Stimulated activated CD8-positive, alpha-beta memory T cell treated with anti-CD3 and anti-CD28 coated beads, Interleukin-4, amount 100 ng/mL, for 1 hour (primary cell): ENCODE measurements at places on chromosomes 3 and 15.

GRCh38 chr15:58501006-58501405 lies 69.2 kb downstream of the LIPC start:
- DNase-seq = no peak

- no peak for DNase-seq
Observed at GRCh38 chr3:126927401-126927750, 55.5 kb upstream of the PLXNA1 start.

DNA sequence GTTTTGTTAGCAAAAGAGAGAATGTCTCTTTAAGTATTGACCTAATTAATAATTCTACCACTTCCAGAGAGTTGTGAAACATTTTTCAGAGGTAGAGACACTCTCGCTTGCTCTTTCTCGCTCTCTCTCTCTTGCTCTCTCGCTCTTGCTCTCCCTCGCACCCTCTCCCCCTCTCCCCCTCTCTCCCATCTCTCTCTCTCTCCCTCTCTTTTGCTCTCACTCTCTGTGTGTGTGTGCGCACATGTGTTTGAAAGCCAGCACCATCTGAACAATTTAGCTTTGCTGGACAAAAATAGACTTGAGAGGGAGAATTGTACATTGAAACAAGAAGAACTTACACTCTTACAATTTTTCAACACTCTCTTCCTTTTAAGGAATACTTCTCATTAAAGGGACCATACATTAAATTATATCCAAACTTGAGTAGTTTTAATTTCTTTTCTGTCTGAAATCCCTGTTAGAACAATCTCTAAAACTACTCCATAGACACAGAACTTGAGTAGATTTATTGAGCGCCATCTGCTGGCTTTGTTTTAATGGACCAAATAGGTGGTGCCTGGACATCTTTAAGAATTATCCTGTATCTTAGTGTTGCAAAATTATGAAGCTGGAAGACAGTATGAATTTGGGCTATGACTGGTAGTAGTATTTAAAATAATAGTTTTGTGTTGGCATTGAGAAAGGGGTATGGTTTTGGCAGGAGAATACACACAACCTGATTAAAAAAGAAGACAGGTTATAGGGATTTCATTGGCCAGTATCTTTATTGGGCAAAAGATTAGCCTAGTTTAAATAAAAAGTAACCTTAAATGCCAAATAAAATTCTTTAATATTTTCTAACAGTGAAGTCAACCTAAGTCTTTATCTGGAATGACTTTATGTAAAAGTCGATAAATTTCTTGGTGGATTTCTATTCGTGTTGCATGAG lies 124.6 kb downstream of the AKAP13 start:
- peak; percentile 10 for DNase-seq

DNA sequence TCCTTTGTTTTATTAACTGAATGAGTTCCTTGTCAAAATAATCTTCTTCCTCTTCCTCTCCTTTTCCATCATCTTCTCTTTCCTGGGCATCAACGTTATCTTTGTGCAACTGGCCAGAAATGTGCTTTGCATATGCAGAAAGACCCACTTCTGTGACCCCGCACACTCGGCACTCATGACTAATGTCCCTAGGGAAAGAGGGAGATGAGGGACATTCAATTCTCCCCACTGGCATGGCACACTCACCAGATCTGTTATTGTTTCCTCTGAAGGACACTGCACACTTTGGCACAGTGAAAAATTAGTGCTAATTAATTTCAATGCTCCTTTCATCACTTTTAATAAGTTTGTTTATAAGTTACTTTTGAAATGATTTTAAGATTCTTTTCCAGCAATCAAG lies 34.0 kb downstream of the ZNF106 start:
- no peak for DNase-seq

- DNase-seq = no peak
Observed at GRCh38 chr15:30985081-30985531, 6.3 kb downstream of the MTMR10 start.

GRCh38 chr15:73987250-73987649 lies 4.8 kb downstream of the STOML1 start:
- DNase-seq = no peak

DNA sequence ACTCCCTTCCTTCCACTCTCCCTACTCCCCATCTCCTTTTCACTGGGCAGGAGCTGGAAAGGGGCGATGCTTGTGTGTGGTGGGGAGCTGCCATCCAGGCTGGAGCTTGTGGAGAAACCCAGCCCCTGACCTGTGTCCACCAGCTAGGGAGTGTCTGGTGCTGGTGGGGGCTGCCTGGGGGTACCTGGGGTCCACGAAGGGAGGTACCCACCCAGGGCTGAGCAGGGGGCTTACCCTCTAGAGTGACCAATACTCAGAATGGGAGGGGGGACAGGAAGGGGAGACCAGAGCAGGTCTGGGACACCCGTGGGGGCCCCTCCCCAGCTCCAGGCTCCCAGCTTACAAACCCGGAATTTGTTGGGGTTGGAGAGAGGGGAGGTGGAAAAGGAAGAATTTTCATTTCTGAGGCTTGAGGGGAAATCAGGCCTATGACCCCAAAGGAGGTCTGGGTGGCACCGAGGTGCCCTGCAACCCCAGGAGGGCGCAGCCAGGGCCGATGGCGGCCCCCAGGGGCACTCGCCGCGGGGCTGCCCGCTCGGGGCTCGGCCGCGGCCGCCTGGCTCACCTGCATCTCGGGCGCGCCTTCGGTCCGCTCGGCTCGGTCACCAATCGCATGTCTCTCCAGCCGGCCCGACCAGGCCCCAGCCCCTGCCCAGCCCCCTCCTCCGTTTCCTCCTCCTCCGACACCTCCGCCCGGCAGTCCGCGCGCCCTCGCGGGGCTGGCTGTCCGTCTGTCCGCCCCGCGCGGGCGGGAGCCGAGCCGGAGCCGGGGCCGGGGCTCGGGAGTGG lies 773 bp downstream of the LINGO1 start:
- DNase-seq = no peak

DNA sequence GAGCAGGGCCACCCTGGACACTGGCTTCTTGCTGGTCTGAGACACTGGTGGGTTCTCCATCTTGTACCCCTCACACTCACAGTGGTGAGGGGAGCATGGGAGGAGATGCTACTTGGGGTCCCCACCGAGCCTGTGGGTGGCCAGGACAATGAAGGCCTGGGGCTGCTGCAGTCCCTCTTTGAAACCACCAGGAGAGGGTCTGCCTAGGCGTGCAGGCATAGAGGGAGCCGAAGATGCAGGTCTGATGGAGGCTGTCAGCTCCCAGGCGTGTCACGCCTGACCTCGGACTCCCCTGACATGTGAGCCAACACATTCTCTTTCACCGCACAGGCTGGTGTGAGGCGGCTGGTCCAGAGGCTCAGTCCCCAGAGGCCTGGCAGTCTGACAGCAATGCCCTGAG lies 39.1 kb downstream of the NIPA2 start:
- DNase-seq = no peak

DNA sequence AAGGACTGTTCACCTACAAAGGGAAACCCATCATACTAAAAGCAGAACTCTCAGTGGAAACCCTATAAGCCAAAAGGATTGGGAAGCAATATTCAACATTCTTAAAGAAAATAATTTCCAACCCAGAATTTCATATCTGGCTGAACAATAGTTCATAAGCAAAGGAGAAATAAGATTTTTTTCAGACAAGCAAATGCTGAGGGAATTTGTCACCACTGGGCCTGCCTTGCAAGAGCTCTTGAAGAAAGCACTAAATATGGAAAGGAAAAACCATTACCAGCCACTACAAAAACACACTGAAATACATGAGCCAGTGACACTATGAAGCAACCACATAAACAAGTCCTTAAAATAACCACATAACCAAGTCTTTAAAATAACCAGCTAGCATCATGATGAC lies 28.9 kb upstream of the DCBLD2 start:
- DNase-seq = no peak

- no peak for DNase-seq
Observed at GRCh38 chr15:93359425-93360131, 270.6 kb upstream of the RGMA start.

DNA sequence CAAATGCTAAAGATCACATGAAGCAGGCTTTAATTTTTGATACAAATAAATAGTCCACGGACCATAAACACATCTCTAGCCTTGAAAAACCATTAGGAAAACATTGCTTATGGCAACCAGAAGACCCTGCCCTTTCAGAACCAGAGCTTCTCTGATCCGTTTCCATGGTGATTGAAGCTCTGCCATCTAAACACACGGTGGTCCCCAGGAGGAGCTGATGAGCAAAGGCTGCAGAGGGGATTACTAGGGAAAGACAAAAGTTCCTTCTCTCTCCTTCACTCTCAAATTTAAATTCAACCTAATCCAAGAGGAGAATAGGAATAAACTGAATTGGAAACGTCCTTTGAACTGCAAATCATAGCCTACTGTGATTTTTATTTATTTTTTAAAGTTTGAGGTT lies 122.0 kb upstream of the ATP10A start:
- DNase-seq = no peak

GRCh38 chr3:14147617-14148016 lies 22.8 kb downstream of the TMEM43 start:
- no peak for DNase-seq

GRCh38 chr15:56759450-56759845 lies 26.1 kb upstream of the ZNF280D start:
- no peak for DNase-seq

GRCh38 chr3:54862526-54862925 lies 65.3 kb downstream of the LRTM1 start:
- no peak for DNase-seq

DNA sequence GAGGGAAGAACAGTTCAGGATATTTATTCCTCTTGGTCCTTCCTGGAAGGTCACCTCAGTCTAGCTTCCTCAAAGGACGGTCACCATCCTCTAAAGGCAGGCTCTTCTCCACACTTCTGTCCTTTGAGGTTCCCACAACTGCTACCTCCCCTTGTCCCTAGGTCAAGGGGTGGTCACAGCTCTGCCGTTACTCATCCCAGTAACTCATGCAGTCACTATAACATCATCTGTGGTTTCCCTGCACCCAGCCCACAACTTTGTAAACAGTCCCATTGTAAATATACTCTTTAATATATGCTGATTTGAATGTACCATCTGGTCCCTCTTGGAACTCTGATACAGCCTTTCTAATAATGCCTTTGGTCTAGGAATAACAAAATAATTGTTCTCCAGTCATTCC lies 887.4 kb downstream of the FHIT start:
- no peak for DNase-seq

- no peak for DNase-seq
Observed at GRCh38 chr3:122609798-122610559, 32.5 kb downstream of the PARP15 start.

DNA sequence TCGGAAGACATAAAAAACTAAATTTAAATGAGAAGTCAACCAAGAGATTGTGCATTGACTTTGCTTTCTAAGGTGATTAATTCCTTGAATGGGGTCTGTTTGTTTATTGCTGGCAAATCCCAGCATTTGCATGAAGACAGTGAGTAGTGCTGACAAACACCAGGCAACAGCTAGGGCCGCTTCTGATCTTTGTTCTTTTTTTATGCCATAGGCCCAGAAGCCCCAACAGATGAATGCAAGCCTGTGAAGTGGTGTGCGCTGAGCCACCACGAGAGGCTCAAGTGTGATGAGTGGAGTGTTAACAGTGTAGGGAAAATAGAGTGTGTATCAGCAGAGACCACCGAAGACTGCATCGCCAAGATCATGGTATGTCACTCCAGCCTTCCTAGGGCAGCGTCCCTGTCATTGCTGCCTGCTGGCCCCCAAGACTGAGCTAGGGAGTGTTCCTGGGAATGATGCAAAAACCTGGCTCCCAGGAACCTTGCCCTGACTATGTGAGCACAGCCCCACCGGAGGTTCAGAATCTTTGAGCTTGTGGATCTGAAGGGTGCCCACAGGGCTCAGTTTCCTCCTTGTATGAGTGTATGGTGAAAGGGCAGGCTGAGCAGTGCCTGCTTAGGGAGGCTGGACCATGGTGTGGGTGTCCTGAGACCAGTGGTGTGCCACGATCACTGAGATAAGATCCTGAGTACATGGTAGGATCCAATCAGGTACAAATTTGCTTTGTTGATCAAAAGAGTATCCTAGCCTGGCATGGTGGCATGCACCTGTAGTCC lies 13.0 kb downstream of the TF start:
- no peak for DNase-seq

DNA sequence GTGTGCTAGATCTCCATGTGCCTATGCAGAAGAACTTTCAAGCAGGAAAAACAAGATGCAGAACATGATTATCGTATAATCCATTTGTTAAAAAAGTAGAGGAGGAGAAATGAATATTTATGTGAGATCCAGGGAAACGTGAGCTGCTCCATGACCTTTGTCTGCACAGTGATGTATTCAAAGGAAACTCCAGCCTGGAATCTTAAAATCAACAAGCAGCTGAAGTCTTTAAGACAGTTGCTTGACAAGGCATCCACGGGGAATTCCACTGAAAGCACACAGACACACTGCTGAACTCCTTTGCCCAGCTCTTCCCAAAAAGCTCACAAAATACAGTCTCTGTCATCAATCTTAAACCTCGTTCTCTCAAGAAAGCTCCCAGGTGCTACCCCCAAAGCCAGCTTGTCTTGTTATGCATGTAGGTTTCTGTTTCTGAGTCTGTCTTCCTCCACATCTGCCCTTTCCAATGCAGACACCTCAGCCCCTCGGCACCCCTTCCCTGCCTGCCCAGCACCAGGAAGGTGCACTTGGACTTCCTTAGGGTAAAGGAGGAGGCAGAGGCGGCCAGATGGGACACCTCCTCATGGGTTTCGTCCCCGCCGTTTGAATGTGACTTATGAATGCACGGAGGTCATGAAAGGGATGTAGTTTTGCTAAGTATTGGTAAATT lies 28.7 kb downstream of the LRRK1 start:
- DNase-seq = no peak

DNA sequence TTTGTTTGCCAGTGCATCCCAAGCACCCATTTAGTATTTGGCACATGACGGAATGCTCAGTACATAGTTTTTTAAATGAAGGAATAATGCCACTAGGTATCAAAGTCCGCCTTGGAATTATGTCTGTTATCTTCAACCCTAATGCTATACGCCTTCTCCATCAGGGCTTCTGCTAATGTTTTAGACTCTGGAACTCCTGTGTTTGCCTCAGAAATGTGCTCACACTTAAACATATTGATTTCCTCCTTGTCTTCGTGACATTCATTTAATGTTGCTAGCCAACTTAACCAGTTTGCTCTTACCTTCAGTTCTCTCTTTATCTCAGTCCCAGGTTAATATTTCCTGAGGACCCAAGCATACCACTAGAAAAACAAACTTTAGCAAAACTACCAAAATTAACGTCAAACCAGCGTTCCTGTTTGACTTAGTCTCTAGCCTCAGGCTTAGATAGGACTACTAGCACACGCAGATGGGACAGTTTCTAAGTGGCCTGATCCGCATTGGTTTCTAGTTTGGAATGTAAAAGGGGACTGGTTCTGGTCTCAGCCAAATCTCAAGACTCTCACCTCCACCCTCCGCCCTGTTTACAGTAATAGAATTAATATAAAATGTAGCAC lies 81.4 kb downstream of the IL1RAP start:
- DNase-seq = no peak

DNA sequence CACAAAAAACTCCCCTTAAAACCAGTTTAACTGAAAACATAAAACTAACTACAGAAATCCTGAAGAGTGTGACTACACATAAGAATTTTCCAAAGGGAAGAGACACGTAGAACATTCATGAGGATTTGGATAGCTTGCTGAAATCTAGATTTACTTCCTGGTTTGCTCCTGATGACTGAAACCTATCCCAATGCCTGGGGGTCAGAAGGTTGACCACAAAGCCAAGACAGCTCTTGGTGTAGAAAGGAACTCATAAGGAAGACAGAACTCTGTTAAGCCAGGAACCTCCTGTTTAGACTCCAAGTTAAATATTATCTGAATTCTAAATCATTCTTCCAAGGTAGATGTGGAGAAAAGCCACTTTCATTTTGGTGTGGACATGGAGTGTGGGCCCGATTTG lies 92.8 kb downstream of the TFG start:
- DNase-seq = no peak

- no peak for DNase-seq
Observed at GRCh38 chr15:100940767-100941379, 21.7 kb downstream of the LRRK1 start.

GRCh38 chr15:39896846-39897245 lies 23.2 kb downstream of the GPR176 start:
- no peak for DNase-seq
